ENCODE measurements at places on chromosomes 3 and 15.

DNA sequence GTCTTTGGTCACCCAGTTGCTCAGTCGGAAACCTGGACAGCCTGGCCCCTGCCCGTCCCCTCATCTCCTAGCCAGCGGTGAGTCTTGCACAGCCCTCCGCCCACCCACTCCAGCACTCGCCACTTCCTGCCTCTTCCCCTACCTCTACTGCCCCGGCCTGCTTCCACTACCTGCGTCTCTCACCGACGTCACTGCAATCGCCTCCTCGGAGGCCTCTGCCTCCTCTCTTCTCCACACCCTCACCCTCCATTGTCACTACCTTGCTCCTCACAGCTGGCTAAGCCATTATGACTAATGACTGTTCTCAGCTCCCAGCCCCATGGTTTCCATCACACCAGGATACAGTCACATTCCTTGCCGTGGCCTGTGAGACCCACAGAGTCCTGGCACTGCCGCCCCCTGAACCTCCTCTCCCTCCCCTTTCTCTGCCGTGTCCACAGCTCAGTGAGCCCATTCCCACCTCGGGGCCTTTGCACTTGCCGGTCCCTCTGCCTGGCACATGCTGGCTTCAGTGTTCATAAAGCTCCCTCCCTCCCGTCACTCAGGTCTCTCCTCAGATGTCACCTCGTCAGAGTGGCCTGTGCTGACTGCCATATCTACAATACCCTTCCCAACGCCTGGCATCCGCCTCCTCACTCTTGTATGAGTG, 104.8 kb downstream of the FBLN2 start:
- peak; percentile 21 for DNase-seq

- no peak for DNase-seq
These were observed 107.6 kb downstream of the FILIP1L start for GRCh38 chr3:100006570-100007271.

GRCh38 chr3:106068795-106069194, 200.0 kb upstream of the CBLB start:
- no peak for DNase-seq

GRCh38 chr15:85689729-85690128, 105.0 kb downstream of the KLHL25 start:
- peak; percentile 68 for DNase-seq

DNA sequence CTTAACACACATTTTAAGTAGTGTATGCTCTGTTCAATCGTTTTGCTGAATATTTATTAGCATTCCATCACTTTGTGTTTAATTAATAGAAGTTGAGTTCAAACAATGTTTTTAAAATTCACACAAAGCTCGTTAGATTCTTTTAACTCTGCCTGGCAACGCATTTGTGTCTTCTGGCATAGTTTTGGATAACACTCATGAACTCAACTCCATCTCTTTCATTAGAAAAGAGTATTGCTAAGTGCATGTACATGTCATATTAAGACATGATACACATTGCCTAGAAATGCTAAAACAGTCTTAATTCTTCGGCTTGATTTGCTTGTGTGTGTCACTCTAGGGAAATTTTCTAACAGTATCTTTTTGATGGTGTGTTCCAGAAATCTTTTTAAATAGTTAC, 15.7 kb downstream of the TSC22D2 start:
- DNase-seq, result no peak

DNA sequence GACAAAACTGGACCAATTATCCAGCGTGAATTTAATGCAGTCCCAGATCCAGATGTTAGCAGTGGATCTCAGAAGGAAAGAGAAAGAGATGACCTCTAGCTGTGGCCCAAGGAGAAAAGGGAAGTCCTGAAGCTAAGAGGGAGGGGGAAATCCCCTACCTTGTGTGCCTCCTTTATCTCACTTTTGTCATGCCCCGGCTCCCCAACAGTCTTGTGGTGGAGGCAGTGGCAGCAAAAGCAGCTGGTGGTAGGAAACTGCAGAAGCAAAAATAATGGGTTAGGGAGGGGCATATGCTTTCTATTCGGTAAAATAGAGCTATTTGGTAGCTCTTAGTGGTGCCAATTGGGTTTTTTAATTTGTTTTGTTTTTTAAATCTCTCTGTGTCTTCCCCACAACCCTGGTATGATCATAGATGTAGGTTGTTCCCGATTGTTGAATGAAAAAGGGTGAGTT, 56.5 kb downstream of the MCTP2 start:
- peak; percentile 56 for DNase-seq

DNA sequence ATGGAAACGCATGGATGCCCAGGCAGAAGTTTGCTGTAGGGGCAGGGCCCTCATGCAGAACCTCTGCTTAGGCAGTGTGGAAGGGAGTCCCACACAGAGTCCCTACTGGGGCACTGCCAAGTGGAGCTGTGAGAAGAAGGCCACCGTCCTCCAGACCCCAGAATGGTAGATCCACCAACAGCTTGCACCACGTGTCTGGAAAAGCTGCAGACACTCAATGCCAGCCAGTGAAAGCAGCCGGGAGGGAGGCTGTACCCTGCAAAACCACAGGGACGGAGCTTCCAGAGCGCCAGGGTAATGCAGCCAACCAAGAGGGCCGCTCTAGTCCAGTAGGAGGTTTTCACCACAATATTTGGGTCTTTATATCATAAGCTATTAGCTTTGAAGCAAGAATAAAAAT, 97.1 kb upstream of the IQSEC1 start:
- no peak for DNase-seq

- DNase-seq, result peak; percentile 75
These were observed 9.5 kb upstream of the TRIM69 start for GRCh38 chr15:44726568-44727484.

GRCh38 chr3:172204716-172205115, 165.3 kb downstream of the FNDC3B start:
- DNase-seq, result no peak

- DNase-seq, result no peak
These were observed 5.1 kb downstream of the NPTN start for GRCh38 chr15:73628102-73628501.

DNA sequence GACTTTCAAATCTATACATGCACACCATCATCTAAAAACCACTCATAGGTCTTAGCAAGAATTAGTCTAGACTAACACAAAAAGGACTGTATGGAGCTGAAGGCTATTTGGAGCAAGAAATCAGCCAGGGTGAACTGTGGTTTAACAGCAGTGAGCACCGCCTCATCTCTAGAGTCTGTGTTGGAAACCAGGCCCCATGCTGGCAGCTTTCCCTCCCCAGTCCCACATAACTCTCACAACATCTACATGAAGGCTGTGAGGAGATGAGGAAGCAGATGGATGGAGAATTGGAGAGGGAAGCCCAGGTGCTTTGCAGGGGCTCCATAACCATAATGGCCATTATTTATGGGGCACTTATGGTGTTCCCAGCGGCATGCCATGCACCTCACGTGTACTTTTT, 133.2 kb upstream of the TOPAZ1 start:
- no peak for DNase-seq

GRCh38 chr3:5014391-5014790, 35.2 kb downstream of the BHLHE40 start:
- DNase-seq, result no peak

GRCh38 chr3:6605227-6605626, 255.7 kb upstream of the GRM7 start:
- no peak for DNase-seq

GRCh38 chr3:56573501-56573900, 16.5 kb downstream of the CCDC66 start:
- DNase-seq, result no peak

Measured in activated CD4-positive, alpha-beta T cell treated with anti-CD3 and anti-CD28 coated beads for 48 hours (primary cell).